Stimulated activated CD4-positive, alpha-beta T cell treated with anti-CD3 and anti-CD28 coated beads, Interleukin-15, amount 100 ng/mL, for 1 hour (primary cell): ENCODE measurements at places on chromosomes 12 and 14.

GRCh38 chr14:23172096-23172495 lies 11.4 kb downstream of the SLC7A8 start:
- no peak for DNase-seq

GRCh38 chr12:68225576-68226476 lies at the start of gene IL26:
IL26 (minus strand) TSS chr12:68225810; CDS start chr12:68225756, 54 bp downstream.
- no peak for DNase-seq

- DNase-seq = no peak
Measured at GRCh38 chr14:50085570-50086320, 30.6 kb downstream of the VCPKMT start.

DNA sequence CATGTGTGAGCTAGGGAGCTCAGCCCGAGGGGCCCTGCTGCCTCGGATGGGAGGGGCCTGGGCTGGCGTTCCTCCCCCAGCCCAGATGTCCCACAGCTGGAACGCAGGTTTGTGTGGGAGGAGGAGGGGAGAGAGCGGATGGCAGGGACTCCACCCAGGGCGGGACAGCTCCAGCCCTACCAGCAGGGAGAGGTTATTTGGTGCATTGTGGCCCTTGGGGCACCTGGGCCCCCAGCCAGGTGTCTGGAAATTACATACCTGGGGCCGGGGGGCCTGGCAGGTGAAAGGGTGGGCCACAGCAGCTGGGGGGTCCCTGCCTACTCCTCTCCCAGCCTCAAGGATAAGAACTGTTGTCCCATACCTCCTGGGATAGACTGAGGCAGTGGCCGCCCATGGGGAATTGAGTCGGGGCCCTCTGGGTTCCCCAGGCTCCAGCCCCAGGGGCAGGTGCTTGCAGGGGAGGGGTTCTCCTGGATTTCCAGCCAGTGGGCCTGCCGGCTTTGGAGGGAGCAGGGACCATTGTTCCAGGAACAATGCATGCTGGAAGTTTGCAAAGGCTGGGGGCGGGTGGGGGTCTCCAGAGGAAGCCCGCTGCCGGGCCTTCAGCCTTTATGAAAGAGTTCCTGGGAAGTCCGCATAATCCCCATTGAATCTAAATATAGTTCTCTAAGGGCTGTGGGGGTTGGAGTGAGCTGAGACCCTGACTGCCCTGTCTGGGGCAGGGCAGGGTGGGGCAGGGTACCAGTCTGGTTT lies 1.2 kb downstream of the KIF26A start:
- no peak for DNase-seq

- DNase-seq = no peak
Measured at GRCh38 chr12:99658671-99659349, 11.3 kb downstream of the GARIN6 start.

DNA sequence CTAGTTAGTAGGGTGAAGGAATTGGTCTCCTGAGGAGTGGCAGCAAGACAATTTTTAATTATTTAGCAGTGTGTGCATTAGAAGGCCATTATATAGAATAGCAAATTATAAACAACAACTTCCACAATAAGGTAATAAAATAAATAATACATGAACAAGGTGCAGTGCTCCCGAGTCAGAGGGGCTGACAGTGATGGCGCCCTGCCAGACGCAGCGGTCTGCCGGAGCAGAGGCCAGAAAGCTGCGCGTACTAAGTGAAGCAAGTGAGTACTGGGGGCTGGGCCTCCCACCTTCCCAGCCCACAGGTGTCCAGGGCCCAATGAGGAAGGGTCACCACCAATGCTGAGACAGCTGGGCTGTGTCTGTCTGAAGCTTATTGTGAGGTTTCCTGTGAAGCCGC lies 72.0 kb upstream of the VRK1 start:
- DNase-seq = no peak

DNA sequence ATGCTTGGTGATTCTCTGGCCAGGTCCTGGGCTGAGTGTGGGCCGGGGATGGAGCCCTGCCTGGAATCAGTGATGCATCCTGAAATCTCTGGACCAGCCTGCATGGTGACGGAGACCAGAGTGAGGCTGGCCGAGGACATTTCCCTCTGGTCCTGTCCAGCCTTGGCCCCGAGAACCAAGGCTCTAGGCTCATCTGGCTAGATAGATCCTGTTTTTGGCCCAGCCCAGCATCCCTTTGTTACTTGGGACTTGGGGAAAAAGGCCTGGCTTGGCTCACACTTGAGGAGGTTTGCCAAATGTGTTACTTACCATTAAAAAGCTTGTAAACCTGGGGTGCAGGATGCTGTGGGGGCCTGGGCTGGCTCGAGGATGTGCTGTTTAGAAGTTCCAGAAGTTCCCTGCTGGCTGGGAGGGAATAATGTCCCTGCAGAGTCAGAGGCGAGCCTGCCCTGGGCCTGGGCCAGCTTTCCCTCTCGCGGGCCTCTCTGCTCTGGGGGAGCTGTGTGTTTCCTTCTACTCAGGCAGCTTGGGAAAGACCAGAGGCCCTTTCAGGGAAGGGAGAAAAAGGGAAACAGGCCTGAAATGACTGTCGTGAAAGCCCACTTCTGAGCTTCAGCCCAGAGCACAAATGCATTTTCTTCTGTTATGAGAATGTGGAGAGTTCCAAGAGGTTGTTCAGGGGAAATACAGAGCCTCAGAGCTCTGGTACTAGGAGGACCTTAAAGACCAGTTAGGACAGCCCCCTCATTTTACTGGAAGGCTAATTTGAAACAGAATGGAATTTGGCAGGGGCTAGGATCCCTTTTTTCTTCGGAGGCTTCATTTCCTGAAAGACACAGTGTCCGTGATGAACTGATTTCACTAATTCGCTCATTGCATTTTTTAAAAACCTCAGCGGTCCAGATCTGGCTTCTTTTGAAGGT lies 47.2 kb upstream of the CTDSP2 start:
- no peak for DNase-seq
